GM23248 (cell line): ENCODE measurements at places on chromosomes 4 and X.

GRCh38 chr4:19850909-19851308 lies 400.8 kb upstream of the SLIT2 start:
- peak; percentile 93 for DNase-seq

DNA sequence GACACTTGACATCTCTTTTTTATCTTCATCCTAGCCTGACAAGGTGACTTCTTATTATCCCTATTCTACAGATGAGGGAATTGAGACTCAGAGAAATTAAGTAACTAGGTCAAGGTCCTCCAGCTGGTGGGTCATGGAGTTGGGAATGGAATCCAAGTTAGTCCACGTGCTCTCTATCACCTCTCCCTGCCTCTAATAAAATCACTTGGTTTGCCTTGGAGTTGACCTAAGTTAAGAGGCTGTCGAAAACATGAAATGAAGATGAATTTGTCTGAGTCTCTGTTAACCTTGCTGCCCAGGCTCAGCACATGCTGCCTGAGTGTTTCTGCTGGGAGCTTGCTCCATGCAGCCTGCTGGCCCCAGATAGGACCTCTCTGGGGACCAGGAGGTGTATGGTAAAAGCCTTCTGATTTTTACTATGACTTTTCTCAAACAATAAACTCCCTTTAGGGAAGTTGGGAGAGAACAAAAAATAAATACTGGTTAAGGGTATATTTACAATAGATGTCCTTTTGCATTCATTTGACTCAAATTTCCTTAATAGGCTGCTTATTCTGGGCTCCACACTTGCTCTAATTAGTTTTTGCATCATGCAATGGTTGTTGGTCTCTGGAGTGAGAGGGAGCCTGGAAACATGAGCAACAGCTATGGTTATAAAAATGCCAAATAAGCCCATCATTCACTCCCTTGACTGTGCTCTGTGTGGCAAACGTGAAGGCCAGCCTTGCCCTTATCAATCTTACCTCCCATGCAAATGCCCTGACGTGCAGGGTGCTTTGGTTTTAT lies 61.6 kb upstream of the DHX15 start:
- DNase-seq = no peak

DNA sequence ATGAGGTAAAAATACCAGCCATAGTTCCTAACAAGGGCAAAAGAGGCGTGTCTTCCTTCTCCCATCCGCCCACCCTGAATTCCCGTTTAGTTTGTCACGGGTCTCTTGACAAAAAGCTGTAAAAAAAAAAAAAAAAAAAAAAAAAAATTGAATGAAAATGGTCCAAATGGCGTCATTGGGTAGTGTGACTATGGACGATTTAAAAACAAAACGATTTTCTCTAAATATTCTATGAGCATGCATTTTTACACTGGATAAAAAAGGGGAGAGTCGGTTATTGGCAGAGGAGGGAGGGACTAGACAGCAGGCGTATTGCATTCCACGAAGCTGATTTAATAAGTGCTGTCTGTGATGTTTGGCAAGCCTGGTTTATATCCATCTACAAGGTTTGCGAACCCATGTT lies at the start of gene FAM133A:
Gene FAM133A, plus strand, starts transcription at position 338 of the 403 bp plus-strand sequence. CDS start 35,214 bp downstream, outside the sequence.
- DNase-seq = peak; percentile 76

- DNase-seq = no peak
These were observed 59.5 kb downstream of the LIMCH1 start for GRCh38 chr4:41597494-41597893.

- no peak for DNase-seq
These were observed 179.5 kb downstream of the MSN start for GRCh38 chrX:65846974-65847373.

- no peak for DNase-seq
These were observed 19.4 kb upstream of the SEL1L3 start for GRCh38 chr4:25882226-25882625.

DNA sequence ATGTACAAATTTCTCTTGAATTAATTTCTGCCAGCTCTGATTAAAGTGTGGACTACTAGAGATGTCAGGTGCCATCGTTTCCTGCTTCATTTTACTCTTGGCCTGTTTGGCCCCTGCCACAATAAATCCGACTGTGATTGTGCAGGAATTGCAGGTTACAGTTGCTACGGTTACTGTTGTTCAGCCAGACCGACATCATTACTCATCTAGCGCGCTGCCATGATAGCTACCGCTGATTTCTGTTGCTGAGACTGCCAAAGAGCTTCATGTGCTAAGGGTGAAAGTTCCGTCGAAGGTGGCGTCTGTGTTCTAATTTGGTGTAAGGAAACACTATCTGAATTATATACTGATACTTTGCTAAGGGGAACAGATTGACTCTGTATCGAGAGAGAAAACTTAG lies 22.1 kb downstream of the SLIT2 start:
- no peak for DNase-seq

GRCh38 chr4:150145090-150145945 lies 67.1 kb downstream of the DCLK2 start:
- peak; percentile 20 for DNase-seq

GRCh38 chr4:76905521-76905920 lies 7.6 kb upstream of the SOWAHB start:
- peak; percentile 47 for DNase-seq

GRCh38 chr4:147969573-147970385 lies 237.9 kb downstream of the ARHGAP10 start:
- no peak for DNase-seq

DNA sequence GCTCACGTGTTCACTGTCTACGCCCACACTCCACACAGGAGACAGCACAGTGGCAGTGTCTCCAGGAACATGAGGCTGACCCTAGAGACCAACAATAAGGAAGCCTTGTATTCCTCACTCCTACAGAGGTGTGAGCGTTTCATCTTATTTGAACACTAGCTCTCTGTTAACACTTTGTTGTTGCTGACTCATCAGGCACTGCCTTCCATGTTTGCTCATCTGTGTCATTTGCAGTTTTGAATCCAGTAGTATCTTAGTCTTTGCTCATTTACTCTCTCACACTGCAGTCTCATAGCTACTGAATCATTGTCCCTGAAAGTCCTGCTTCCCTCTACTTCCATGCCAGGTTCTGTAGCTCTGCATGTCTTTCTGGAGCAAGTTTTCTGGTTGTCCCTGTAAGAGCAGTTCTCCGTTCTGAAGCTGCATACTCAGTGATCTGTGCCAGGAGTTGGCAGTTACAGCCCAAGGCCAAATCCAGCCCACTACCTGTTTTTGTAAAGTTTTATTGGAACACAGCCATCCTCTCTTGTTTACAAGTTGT lies 80.3 kb upstream of the DCLK2 start:
- DNase-seq = peak; percentile 76

DNA sequence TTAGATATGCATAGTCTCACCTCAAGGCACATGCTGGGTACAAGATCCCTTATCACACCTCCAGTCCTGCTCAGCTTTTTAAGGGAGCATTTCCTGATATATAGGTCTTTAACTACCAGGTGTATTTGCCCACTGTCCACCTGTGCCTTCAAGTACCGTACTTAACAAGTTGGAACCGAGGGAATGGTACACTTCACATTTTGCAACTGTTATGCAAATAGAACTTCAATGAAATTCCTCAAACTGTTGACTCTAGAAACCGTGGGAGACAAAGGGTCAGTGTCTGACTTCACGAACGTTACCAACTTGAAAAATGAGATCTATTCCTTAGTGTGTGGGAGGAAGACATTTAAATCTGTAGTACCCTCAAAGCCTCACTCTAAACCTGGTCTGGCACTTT lies 5.2 kb downstream of the TRIM2 start:
- DNase-seq = no peak

GRCh38 chr4:11881947-11882346 lies 453.3 kb upstream of the HS3ST1 start:
- no peak for DNase-seq

- no peak for DNase-seq
These were observed 66.5 kb downstream of the CHRNA9 start for GRCh38 chr4:40401631-40402030.

DNA sequence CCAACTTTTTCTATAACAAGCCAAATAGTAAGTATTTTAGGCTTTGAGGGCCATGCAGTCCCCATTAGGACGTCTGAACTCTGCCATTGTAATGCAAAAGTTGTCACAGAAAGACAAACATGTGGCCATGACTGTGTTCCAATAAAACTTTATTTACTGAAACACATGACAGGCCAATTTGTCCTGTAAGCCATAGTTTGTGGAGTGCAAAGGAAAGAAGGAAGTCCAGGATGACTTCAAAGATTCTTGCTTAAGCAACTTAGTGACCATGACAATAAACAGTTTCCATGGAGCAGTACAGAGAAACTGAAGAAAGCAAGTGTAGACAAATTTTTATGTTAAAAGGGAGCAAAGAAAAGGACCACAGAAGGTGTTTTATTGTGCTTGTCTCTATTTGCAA lies 35.0 kb upstream of the MYOZ2 start:
- DNase-seq = no peak

- DNase-seq = peak; percentile 51
These were observed 52.5 kb downstream of the SYNPO2 start for GRCh38 chr4:118941149-118941548.

GRCh38 chr4:84597450-84597849 lies 14.5 kb downstream of the CDS1 start:
- DNase-seq = no peak

GRCh38 chr4:142293536-142293935 lies 552.6 kb downstream of the INPP4B start:
- DNase-seq = no peak

DNA sequence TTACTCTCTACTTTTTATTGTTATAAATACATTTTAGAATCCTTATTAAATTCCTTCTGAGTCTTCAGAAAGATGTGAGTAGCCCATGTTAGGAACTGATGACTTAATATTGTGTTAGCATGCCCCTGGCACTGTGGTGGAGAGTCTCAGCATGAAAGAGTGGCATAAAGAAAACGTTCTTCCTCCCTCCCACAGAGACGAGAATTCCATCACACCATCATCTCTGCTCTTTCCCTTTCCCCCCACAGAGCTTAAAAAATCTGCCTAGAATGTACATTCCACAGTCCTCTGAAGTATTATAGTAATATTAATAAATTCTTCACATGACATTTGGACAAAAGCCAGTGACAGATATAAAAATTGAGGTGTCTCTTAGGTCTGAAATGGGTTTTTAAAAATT lies 117.8 kb upstream of the DKK2 start:
- no peak for DNase-seq

DNA sequence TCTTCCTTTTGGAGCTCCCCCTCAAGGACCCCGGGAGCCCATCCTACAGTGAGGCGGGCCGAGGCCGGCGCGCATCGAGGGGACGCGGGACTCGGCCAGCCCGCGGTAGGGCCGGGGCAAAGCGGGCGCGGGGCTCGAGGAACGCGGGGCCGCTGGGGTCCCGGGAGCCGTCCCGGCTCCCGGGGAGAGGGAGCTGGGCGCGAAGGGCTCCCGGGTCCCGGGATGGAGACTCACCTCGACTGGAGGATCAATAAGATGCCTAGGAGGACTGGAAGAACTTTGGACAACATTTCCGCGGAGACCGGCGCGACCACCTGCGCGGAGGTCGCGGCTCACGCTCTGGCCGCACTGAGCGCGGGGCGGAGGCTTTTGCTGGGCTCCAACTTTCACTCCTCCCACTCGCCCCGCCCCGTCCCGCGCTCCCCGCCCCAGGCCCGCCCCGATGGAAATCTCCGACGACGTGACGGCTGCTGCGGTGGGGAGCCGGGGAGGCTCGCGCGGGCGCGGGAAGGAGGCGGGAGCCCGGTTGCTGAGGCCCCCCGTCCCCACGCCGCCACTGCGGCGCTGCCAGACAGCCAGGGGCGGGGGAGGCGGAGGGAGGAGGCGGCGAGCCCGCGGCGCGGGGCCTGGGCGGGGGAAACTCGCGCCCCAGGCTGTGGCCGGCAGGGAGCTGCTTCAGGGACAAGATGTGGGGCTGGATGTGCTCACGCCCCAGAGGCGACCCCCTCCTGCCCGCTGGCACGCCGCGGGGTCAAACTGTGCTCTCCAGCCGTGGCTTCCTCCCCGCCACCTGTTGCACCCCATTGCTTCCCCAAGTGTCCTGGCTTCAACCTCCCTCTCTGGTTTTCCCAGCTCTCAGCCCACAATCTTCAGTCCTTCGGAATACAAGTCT lies at the start of gene GABRE:
Gene GABRE, minus strand, starts transcription at position 341 of the 892 bp plus-strand sequence. Its CDS starts 51 bp downstream, at position 290.
- DNase-seq = peak; percentile 76

GRCh38 chr4:27318740-27319139 lies 458.1 kb downstream of the STIM2 start:
- DNase-seq = peak; percentile 52

- DNase-seq = no peak
These were observed 32.7 kb downstream of the ALPK1 start for GRCh38 chr4:112329672-112330375.

DNA sequence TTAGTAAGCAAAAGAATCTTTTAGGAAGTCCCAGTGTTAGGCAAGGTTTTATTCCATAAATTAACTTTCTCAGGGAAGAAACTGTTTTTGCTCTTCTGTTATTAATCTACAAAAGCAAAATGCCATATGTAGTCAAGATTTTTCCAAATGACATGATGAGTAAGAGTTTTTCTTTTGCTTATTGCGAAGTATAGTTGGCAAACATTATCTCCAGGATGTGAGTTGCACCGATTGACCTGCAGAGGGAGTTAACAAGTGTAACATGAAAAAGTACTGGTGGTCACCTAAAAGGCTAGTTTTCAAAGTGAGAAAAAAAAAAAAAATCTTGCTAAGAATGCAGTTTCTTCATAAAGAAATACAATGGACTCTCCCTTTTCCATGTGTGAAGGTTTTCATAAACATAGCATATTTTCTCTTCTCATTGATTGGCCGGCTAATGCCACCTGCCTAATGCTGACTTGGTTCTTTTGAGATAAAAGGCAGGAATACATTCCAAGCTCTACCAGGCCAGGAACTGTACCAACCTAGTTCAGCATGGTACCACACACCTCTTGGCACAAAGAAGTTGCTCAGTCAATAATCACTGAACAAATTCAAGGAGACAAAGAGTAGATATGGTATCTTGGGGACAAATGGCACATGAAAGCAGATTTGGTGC lies 100.2 kb downstream of the LNX1 start:
- DNase-seq = peak; percentile 90
